Midbrain (tissue), 1 donor: ENCODE measurements at places on chromosomes 4 and X.

GRCh38 chrX:40010550-40011321 is 87.0 kb downstream of the BCOR start:
- DNase-seq = no peak

DNA sequence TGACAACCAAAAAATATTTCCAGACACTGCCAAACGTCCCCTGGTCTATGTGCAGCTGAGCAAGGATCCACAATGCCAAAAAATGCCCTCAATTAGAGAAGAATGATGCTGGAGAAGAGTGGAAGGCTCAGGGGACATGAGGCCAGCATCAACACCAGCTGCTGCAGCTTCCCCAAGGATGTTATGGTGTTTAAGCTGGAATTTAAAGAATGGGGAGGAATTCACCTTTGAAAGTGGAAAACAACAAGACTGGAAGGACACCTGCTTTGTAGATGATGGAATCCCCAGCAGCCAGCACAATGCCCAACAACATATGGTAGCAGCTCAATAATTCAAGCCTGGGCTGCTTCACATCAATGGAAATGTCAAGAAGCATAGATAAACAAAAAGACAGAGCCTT is 20.3 kb upstream of the SMPX start:
- no peak for DNase-seq

DNA sequence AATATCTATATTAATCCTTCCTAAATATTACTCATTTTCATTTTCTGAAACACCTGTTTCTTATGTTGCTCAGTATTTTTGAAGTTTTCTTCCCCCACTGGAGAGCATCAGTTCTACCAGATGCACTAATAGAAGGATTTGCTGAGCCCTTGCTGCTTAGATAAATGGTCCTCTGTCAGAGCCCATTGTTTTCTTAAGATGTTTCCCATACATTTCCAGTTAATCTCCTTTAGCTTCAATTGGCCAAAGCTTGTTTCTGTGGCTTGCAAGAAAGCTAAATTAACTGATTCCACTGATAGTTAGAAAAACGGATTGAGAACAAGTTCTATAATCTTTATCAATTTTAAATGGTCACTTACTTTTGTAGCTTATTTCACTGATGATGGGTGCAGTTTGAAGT is 1425.5 kb downstream of the PCDH18 start:
- no peak for DNase-seq

GRCh38 chr4:173585876-173586572 is 56.0 kb upstream of the HAND2 start:
- no peak for DNase-seq

GRCh38 chrX:13764281-13764680 is 29.7 kb downstream of the OFD1 start:
- DNase-seq = peak; percentile 50

GRCh38 chr4:120869613-120870278 is 52.8 kb downstream of the PRDM5 start:
- DNase-seq = no peak

GRCh38 chr4:161249779-161250440 is 913.9 kb downstream of the FSTL5 start:
- DNase-seq = no peak

GRCh38 chrX:153305972-153306371 is 15.6 kb downstream of the PNMA6F start:
- no peak for DNase-seq
